HuH-7.5 (cell line): ENCODE measurements at places on chromosomes 3 and 15.
A peak's percentile ranks its signal among the peaks of the same experiment; 100 is the strongest.

- no peak for DNase-seq
Observed at GRCh38 chr15:48671103-48672022, 25.9 kb upstream of the FBN1 start.

- no peak for DNase-seq
Observed at GRCh38 chr3:81620849-81621248, 140.6 kb downstream of the GBE1 start.

DNA sequence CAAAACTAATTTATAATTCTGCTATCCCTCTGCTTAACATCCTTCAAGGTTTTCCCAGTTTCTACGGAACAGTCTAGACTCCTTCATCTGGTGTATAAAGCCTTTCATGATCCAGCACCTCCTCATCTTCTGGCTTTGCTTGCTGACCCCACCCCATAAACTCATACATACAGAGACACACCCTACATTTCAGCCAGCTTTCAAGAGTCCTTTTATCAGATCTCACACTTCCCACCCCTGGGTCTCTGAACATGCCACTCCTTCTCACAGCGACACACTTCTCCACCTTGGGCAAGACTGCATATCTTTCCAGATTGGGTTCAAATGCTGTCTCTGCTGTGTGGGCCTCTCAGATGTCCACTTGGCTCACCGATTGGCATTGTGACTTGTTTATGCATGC lies 166.8 kb upstream of the LPP start:
- DNase-seq: no peak

DNA sequence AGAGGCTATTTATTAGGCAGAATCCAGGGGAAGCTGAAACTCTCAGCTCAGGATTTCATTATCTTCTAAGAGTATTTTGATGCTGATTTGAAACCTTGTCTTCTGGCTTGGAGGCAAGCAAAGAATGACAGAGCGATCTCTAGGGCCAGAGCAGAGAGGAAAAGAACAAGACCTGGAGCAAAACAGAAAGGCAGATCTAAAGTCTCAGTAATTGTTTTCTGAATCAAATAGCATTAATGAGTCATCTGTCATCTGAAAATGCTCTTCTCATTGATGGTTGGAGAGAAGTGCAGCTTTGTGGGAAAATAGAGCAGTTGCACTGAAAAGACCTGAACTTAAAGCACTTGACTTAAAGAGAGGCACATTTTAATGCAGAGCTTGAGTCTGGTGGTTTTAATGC lies 385.9 kb downstream of the RAP2B start:
- no peak for DNase-seq

- DNase-seq: no peak
Observed at GRCh38 chr3:174488527-174488926, 370.6 kb upstream of the NAALADL2 start.

- no peak for DNase-seq
Observed at GRCh38 chr3:194395778-194396538, 3.1 kb downstream of the GP5 start.

DNA sequence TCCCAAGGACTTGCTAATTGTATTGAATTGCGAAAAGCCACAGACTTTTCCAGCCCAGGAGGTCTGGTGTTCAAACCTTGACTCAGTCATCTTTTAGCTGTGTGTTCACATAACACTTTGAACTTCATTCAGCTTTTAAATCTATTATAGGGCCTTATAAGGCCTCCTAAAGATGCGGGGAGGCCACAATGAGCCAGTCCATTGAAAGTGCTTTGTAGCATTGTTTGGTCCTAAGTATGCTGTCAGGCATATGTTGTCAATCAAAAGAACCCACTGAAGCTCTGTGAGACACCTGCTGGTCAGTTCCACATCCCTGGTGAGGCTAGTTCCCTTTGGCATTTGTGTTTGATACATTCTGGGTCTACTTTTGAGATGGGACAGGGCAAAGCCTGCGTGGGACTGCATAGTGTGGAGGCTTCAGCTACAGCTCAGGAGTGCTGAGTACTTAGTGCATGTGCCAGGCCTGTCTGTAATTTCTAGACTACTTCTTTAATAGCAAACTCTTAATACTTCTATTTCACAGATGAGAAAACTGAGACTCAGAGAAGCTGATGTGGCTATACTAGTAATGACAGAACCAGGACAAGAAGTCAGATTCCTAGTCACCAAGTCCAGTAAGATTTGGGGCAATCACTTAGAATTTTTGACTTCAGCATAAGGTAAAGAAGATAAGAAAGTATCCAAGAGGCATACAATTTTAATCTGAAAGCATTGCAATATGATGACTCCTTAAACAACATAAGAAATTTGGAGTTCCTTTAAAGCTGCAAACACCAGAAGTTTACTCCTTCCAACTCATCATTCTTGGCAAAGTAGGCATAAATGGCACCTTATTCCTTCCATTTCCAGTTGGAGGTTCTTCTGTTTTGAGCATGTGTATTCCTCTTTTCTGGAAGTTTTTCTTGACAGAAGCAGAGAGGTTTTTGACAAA lies 213.0 kb downstream of the PDCD6IP start:
- peak; percentile 27 for DNase-seq

DNA sequence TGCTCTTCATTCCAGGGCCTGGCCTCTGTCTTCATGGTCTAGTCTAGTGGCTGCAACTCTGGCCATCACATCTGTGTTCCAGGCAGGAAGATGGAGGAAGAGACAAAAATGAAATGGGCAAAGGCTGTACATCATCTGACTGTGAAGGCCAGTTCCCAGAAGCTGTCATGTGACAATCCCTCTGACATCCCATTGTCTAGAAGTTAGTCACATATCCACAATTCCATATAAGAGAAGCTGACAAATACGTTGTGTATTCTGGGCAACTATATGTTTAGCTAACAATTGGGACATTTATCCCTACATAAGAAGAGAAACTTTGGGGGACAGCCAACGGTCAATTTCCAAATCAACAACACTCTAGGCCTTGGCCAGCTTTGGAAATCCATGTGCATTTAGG lies 34.5 kb upstream of the C3orf70 start:
- DNase-seq: no peak

GRCh38 chr3:71022551-71023335 lies 560.8 kb downstream of the FOXP1 start:
- DNase-seq: no peak

DNA sequence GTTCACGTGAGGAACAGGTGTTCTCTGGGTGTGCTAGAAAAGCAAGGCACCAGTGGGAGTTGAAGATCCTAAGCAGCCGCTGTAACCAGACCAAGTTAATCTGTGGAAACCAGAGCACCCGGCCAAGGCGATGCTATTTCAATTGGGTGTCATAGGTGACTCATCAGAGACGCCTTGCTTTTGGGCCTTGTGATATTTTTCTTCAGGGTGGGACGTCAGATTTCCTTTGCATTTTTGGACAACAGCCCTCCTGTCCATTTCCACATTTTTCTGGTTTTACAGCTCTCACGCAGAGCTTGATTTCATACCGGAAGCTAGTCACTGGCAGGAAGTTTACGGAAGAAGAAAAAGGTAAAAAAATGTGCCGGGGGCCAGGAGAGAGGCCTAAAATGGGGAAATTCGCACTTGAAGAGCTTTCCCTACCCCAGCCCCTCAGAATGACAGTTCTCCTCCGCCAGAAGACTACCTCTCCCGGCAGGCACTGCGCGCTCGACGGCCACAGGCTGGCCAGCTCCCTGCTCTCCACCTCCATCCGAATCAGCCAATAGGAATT lies 471 bp upstream of the KBTBD8 start:
- no peak for DNase-seq

- no peak for DNase-seq
Observed at GRCh38 chr3:175304404-175304803, 445.3 kb downstream of the NAALADL2 start.
